ENCODE measurements at places on chromosomes 4 and X. TPM values are rescaled to one million over a fixed set of nuclear protein-coding genes. Genes with fewer than 3 reads are reported as not detected.
A peak's percentile ranks its signal among the peaks of the same experiment; 100 is the strongest.

HMX1 gene
- total RNA-seq = not detected

MAGEB1 gene
- total RNA-seq = not detected

XAGE1A gene
- not detected for total RNA-seq

GRCh38 chrX:22559506-22559905 is 286.8 kb downstream of the CBLL2 start:
- DNase-seq = no peak

GRCh38 chrX:65679071-65679540 is 11.7 kb downstream of the MSN start:
- DNase-seq = no peak

- DNase-seq = peak; percentile 29
Observed at GRCh38 chr4:80307183-80307735, 28.3 kb upstream of the CFAP299 start.

GRCh38 chrX:65602221-65602560 is 65.3 kb upstream of the MSN start:
- DNase-seq = no peak
